ENCODE measurements at places on chromosomes 3 and 15.

- no peak for DNase-seq
Observed at GRCh38 chr3:37918627-37919026, 56.9 kb downstream of the CTDSPL start.

DNA sequence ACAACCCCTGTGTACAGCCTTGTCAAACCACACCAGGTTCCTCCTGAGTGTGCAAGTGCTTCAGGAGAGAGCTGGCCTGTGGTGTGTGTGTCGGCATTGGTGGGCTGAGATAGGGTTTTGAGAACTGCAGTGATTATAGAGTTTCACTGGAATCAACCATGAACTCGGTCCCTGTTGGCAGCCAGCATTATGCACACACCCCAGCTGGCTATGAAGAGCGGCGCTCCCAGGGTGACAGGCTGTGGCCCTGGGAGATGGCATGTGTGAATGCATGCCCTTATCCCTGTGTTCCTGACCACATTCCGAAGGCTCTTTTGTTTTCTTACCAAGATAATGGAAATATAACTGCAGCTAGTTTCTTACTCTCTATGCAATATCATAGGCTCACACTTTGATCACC, 101.8 kb downstream of the SNRK start:
- no peak for DNase-seq

DNA sequence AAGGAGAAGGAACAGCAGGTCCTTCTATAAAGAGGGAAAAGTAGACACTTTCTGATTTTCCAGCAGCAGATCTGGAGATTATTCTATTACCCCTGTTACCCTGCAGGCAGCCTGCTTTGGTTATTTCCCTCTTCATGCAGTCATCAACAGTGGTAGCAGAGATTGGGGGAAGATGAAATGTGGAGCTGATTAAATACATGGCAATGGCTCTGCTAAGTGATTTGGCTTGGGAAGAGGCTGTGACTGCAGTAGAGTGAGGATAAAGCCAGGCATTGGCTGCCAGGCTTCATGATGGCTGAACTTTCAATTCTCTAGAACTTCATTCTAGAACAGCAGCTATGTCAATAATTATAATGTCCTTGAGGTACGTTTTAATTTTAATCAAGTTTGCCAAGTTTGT, 29.1 kb downstream of the PTX3 start:
- no peak for DNase-seq

DNA sequence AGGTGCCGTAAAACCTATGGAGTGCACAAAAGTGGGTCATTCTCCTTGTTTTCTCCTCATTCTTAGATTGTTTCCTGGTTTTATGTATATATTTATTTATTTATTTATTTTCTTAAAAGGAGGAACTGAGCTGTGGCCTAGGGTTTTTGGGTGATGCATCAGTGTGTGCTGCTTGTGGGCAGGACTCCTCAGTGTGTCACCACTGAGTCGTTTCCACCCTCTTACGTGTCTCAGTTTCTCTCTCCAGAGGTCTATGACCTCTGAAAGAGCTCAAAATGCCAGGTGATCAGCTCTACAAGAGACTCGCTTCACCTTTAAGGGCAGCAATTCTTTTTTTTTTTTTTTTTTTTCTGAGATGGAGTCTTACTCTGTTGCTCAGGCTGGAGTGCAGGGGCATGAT, 72.9 kb downstream of the CD200 start:
- peak; percentile 25 for DNase-seq

DNA sequence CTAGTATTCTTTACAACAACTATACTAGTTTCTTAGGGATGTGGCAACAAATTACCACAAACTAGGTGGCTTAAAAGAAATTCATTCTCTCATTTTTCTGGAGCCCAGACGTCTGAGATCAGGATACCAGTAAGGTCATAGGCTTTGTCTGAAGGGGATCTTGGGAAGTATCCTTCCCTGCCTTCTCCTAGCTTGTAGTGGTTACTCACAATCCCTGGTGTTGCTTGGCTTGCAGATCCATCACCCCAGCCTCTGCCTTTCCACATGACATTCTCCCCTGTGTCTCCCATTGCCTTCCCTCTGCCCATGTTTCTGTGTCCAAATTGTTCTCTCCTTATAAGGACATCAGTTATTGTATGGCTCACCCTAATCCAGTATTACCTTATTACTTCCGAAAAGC, 24.3 kb upstream of the CLDN1 start:
- DNase-seq = no peak

DNA sequence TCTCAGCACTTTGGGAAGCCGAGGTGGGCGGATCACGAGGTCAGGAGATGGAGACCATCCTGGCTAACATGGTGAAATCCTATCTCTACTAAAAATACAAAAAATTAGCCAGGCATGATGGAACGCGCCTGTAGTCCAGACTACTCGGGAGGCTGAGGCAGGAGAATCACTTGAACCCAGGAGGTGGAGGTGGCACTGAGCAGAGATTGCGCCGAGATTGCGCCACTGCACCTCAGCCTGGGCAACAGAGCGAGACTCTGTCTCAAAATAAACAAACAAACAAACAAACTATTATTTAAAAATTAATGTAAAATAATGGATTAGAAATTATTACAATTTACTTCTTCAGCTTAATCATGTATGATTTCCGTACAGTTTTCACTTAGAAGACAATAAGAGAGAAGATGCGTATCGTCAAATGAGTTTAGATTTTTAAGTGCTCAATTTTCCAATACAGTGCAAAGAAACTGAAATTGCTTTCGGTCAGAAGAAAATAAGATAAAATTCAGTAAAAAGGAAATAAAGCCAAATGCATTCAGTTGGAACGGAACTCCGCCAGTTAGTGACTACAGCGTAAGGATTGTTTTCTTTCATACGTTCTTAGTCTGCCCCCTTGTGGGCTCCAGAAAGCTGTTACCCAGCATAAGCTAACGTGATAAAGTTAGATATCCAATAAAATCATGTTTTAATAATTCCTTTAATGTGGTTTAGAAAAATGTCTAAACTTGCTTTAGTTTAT, 24.8 kb downstream of the AADAC start:
- peak; percentile 79 for DNase-seq

DNA sequence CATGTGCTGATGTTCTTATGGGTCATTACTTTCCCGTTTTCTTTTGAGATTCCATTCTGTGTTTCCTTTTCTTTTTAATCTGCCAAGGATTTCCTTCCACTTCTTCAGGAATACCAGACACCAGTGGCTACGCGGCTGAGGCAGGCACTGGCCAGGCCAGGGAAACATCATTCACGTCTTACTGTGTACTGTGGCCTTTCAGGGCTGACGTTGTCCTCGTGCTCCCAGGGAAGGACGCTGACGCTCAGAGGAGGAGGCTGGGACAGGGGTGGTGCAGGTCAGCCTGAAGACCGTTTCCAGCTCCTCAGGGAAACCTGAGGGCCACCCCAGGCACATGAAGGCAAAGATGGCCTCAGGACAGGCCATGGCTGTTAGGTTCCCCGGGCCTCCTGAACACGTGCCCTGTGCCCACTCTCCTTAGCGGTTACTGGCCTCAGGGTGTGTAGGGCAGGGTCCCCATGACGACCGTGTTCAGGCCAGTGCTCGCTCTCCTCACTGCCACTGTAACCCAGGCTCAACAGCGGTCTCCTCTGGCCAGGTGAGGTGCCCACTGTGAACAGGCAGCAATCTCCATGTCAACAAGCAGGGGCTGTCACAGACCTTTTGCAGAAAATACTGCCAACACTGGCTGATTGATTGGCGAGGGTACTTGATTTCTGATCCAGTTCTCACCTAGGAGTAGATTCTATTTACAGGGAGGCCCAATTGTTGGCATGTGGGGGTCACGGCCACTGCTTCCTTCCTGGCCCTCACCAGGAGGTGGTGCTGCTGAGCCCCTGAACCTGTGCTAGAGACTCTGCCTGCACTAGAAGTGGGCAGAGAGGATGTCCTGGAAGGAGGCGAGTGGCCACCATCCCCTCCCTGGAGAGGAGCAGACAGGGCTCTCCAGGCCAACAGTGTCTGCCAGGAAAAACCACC, 169.5 kb downstream of the ATP10A start:
- DNase-seq = no peak
